Omental fat pad (tissue), 4 donors: ENCODE measurements at places on chromosomes 2 and 18.

DNA sequence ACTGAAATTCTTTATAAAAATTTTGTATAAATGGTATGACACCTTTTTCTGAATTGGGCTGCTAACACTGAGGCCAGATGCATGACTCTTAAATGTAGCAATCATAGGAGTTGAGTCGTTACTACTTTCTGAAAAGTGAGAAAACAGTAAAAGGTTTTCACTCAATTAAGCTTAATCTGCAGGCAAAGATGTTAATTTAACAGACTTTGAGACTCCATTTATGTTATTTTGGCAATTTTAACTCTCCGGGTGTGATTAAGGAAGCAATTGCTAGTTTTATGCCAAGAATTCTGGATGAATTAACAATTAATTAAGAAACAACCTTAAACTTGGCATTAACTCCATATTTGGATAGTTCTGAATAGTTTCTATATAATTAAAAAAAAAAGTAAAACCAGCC lies 104.3 kb downstream of the AGPS start:
- no peak for DNase-seq

DNA sequence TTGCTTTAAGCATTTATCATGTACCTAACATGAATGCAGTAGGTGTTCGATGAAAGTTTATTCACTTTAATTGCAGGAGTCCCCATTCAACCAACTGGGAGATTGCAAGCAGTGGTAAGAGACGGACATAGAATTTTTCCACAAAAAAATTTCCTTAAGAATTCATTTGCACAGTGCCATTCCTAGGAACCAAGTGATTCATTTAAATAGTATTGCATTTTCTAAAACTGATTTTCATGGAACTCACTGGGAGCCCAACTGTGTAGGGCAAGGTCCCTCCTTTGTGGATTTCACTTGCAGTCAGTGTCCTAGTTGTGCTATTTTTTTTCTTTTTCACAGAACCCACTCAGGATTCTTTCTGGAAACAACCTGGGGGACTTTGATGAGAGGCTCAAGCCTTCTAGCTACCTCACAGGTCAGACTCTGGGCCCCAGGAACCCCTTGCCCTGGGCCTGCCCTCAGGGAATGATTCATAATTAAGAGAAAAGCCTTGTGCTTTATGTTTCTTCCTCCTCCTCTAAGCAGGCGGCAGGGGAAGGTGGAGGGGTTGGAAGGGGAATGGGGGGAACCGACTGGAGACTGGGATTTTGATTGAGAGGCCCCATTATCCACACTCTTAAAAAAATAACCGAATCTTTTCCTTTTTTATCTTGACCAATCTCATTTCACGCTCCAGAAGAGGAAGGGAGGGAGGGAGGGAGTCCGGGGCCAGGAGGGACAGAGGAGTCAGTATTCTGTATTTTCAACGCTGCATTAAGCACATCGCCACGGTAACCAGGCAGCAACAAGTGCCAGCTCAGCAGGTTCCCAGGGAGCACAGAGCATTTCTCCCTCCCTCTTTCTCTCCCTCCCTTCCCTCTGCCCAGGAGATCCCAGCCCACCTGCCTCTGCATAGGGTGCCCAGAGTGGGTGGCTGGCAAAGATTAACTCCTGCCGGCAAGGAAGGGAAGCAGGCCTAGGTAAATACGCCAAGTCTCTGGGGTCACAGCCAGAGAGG lies 51.8 kb downstream of the PSD4 start:
- DNase-seq: no peak

GRCh38 chr2:108287169-108287568 lies 1.5 kb upstream of the SULT1C2 start:
- no peak for DNase-seq

GRCh38 chr18:76654577-76654976 lies 159.5 kb upstream of the ZNF516 start:
- DNase-seq: no peak

GRCh38 chr2:143893371-143893770 lies 626.5 kb downstream of the ZEB2 start:
- DNase-seq: no peak

GRCh38 chr18:12154361-12154760 lies 60.7 kb downstream of the ANKRD62 start:
- DNase-seq: no peak

- DNase-seq: no peak
Measured at GRCh38 chr18:34729740-34730355, 19.8 kb downstream of the DTNA start.

GRCh38 chr2:84486441-84487115 lies 27.5 kb upstream of the SUCLG1 start:
- no peak for DNase-seq

GRCh38 chr2:104914509-104914908 lies 60.6 kb downstream of the POU3F3 start:
- DNase-seq: no peak

GRCh38 chr2:46385786-46386577 lies 88.8 kb downstream of the EPAS1 start:
- no peak for DNase-seq

- DNase-seq: no peak
Measured at GRCh38 chr18:78679613-78680260, 299.9 kb upstream of the SALL3 start.
